HFFc6 (cell line): ENCODE measurements at places on chromosomes 2 and 18.

- DNase-seq, result no peak
These were observed 40.6 kb downstream of the ZNF516 start for GRCh38 chr18:76454418-76454817.

DNA sequence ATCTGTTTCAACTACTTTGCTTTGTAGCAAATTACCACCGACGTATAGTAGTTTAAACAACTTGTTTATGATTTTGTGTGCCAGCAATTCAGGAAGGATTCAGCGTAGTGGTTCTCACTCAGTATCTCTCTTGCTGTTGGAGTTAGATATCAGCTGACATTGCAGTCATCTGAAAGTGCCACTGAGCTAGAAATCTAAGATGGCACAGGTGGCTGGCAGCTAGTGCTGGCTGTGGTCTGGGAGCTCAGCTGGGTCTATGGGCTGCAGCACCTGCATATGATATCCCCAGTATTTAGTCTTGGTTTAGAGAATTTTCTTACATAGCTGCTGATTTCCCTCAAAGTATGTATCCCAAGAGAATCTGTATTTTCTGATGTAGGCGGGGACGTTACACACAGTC, 235.6 kb downstream of the SCG2 start:
- no peak for DNase-seq

DNA sequence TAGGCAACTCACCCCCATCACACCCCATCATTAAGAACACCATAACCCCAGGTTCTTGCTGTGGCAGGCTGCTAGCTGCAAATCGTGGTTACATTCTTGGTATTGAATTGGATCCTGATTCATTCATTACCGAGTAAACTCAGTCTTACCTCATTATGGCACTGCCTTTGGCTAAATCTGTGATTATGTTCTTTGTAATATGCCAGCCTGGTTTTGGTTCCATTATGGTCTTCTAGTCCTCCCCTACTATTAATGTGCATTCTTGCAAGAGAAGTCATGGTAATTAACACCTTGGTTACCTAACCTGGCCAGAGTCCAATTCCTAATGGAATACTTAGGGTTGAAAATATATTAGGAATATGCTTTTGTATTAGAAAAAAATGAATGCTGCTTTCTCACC, 258.9 kb upstream of the APCDD1 start:
- DNase-seq, result no peak

DNA sequence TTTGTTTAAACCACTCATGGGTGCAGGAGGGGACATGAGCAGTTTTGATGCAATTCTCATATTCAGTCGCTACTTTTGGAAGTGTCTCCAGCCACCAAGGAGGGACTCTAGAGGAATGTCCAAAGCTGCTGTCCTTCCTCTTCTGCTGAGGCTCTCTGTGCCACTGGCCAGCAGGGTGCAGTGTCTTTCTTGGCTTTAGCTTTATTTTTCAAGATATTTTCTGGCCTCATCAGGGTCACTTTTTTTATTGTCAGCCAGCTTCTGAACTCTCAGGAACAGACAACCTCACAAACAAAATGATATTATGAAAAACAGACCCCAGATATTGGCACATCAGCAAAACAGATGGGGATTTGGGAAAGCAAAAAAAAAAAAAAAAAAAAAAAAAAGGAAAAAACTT, 289.3 kb upstream of the ZSWIM2 start:
- DNase-seq, result peak; percentile 26

DNA sequence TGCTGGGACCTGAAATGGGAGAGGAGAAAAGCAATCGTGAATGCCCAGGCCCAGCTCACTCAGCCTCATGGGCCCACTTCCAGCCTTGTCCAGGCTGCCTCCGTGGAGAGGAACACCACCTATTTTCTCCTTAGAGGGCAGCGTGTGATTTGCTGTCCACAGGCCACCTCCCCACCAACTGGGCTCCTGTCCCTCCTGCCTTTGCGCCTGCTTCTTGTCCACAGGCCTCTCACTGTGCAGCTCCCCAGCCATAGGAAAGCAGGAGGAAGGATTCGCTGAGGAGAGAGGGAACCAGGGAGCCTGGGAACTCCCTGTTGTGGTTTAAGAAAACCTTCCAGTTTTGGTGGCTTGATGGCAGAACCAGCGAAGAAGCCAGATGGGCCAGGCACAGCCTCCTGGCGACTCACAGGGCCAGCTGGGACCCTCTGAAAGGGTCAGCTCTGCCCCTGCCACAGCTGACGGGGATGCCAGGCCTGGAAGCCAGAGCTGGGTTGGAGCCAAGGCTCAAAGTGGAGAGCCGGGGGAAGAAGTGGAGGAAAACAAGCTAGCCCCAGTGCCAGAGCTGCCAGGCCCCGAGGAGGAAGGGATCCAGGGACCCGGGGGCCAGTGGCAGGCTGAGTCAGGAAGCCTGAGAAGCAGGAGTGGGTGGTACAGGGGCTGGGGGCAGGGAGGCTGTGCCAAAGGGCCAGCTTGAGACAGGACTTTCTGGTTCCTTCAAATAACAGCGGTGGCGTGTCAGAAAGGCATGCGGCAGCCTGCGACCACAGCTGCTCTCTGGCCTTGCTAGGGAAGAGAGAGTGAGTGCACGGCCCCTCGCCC, 9.9 kb downstream of the TMBIM1 start:
- DNase-seq, result no peak

DNA sequence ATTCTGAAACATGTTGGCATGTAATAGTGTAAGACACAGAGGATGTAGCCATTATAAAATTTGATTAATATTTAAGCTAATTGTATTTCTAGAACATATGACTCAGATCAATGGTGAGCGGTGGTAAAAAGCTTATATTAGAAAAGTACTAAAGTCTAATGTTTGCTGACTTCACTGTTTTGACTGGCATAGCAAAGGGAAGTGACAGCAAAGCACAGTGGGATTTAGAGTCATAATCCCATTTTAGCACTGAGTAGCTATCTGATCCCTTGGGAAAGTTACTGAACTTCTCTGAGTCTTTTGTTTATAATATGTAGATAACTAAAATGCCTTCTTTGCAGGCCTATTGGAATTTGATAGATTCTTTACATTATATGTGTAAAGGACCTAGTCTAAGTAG, 60.4 kb downstream of the KIAA1328 start:
- no peak for DNase-seq

DNA sequence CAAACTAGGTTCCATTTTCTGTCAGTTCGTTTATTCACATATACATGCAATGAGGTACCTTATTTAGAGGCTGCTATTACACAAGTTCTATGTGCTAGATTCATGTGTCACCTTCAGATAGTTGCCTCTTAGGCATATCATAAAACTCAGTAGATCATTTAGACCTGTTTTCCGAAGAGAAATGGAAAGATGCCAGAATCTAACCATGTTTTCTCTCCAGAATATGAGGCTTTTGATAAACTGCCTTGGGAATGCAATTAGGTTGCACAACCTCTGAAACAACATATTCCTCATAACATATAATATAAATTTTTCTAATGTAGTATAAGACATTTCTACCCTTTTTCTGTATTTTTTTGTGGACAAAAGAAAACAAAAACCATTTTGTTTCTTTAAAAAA, 108.1 kb downstream of the PRPF40A start:
- DNase-seq, result no peak

GRCh38 chr18:48680339-48681250, 141.8 kb downstream of the CTIF start:
- no peak for DNase-seq

DNA sequence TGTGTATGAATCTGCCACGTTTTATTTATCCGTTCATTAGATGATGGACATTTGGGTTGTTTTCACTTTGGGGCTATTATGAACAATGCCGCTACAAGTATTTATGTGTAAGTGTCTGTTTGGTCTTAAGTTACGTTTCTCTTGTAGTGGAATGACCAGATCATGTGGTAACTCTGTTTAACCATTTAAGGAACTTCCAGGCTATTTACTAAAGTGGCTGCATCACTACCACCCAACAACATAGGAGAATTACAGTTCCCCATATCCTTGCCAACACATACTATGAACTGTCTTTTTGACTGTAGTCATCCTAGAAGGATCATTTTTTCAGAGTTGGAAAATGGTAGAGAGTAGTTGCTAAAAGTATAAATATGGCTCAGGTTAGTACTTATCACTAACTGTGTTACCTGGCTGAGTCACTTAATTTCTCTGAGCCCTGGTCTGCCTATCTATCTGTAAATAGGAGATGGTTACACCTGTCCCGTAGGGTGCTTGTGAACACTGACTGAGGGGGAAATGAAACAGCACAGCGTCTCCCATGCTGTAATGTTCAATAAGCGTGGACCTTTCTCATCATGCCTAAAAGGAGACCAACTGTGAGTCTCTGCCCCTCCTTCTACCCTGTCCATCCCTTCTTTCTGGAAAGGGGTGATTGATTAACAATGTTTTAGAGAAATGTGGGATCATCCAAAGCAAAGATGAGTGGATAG, 103.1 kb downstream of the SH3RF3 start:
- DNase-seq, result no peak

DNA sequence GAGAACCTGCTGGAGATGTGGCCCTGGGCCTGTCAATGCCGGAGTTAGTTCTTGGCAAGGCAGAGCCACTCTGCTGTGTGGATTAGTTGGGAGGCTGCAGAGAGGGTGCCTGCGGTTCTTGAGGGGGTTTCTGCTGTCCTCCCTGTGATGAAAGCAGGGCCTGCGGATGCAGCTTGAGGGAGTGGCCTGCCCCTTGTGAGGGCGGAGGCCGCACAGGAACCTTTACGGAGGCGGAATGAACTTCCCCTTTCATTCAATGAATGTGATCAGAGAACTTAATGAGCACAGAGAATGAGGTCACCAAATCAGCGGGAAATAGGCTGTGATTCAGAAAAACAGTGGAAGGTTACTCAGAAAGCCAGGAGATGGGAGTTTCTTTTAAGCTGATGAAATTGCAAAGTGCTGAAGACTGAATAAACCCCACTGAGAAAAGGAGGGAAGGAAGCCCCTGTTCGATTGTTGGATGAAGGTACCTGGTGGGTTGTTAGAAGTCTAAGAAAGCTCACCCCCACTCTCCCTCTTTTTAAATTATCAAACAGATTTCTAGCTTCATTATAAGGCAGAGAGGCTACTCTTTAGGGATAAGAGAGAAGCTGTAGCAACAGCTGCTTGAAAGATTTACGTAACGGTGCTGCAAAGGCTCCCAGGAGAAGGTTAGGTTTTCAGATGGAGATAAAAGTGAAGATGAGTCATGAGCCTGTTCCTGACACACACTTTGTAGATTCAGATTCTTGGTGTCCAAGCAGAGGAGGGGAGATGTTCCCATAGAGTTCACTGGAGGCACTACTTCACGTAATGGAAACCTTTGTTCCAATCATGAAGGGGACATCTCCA, 47.4 kb downstream of the VWA3B start:
- DNase-seq, result no peak

- DNase-seq, result no peak
These were observed 39.7 kb downstream of the TMEM177 start for GRCh38 chr2:119718501-119719260.

GRCh38 chr2:191573216-191573615, 104.7 kb upstream of the NABP1 start:
- no peak for DNase-seq

- no peak for DNase-seq
These were observed 389.6 kb upstream of the CDH19 start for GRCh38 chr18:66993492-66993891.

- no peak for DNase-seq
These were observed 26.4 kb downstream of the GNLY start for GRCh38 chr2:85720533-85720932.

- DNase-seq, result peak; percentile 11
These were observed 31.0 kb downstream of the GYPC start for GRCh38 chr2:126686841-126687485.

DNA sequence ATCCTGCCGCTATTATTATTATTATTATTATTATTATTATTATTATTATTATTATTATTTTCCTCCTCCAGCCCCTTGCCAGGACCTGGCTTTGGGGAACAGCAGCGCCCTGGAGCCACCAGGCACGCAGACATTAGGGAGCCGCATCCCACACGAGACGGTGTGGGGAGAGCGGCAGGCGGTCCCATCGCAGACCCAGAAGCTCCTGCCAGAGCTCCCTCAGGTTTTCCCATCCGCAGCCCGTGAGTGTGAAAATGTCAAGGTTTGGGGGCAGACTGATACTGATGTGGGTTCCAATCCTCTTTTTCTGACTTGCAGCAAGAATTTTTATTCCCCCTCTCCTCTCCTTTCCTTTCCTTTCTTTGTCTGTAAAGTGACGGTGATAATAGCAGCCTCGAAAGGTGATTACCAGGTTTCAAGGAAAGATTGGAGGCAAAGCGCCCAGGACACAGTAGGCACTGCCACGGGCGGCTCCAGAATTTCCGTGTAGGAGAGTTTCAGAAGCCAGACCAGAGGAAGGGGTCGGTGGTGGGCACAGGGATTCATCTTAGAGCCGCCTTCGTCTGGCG, 816 bp downstream of the SCTR start:
- DNase-seq, result no peak

DNA sequence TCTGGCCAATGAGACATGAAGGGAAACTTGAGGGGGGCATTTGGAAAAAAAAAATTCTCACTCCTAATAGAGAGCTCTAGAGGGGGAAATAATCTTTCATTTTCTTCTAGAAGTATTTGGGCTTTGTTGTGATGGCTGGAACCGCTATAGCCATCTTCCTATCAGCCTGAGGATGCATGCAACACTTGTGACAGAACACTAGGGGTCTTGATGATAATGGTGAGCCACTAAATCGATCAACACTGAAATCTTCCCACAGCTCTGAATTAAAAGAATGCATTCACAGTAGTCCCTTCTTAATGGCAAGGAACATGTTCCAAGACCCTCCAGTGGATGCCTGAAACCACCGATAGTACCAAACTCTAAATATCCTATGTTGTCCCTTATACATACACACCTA, 325.3 kb downstream of the LNPK start:
- DNase-seq, result no peak

DNA sequence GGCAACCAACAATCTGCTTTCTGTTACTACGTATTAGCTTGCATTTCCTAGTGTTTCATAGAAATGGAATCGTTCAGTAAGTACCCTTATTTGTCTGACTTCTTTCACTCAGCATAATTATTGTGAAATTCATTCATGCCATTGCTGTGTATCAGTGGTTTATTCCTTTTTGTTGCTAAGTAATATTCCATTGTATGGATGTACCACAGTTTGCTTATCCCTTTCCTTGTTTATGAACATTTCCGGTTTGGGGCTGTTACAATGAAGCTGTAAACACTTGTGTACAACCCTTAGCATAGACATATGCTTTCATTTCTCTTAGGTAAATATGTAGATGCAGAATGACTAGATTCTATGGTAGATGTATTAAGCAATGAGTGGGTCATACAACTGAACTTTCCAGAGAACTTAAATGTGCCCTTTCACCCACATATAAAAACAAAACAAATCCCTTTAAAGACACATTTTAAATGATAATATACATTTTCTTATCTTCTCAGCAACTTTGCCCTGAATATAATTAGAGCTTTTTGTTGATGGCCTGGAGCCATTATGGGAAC, 21.9 kb downstream of the FER1L5 start:
- no peak for DNase-seq

GRCh38 chr2:188808947-188809355, 165.2 kb upstream of the COL3A1 start:
- peak; percentile 89 for DNase-seq

- DNase-seq, result no peak
These were observed 316.9 kb upstream of the ZEB2 start for GRCh38 chr2:144836635-144837350.

DNA sequence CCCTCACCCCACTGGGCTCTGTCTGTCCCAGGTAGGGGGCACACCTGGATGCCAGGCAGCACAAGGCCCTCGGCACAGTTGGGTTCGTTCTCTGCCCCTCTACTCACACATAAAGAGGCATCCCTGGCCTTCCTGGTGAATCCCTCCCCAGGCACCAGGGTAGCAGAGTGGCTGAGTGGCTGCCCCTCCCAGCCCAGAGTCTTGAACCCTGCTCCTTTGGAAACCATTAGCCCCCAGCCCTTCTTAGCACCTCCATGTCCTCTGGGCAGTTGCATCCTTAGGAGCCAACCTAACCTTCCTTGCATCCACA, 2.0 kb downstream of the GPC1 start:
- no peak for DNase-seq

GRCh38 chr2:169704160-169704708, 10.0 kb downstream of the PHOSPHO2 start:
- DNase-seq, result no peak
